ENCODE measurements at places on chromosomes 6 and 20. TPM values are rescaled to one million over a fixed set of nuclear protein-coding genes. Genes with fewer than 3 reads are reported as not detected.

- no peak for DNase-seq
Observed at GRCh38 chr6:90162648-90163387, 133.8 kb downstream of the BACH2 start.

DNA sequence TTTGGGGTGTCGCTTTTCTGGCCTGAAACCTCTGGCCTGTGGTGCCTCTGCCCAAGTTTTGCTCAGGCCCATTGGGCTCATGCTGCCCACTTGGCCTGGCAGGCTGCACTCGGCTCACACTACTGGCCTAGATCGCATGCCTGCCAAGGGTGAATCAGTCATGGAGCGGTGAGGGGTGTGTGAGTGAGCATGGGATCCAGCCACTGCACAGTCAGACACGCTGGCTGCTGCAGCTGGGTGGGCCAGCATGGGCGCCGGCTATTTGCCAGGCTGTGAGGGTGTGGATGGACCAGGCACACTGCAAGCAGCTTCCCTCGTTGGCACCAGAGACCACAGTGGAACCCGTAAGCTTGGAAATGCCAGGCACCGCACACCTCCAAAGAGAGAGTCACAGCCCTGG is 145.4 kb upstream of the CNR1 start:
- no peak for DNase-seq

GRCh38 chr6:16767765-16768476 is 6.7 kb upstream of the ATXN1 start:
- DNase-seq = no peak

DNA sequence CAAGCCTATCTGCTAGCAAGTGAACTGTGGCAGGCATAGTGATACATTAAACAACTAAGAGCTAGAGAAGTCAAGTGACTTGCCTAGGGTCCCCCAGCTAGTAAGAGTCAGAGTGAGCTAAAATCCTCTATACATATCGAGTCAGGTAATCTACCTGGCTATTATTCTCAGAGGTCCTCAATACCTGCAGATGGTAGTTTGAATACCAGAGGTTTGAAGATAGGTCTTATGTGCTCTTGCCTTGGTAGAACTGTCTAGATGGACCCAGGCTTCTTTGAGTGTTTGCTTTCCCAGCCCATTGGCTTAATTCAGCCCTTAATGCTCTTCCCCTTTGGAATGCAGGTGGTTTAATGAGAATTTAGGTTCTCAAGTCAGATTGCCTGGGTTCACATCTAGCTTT is 1.1 kb downstream of the ERGIC3 start:
- DNase-seq = no peak

DNA sequence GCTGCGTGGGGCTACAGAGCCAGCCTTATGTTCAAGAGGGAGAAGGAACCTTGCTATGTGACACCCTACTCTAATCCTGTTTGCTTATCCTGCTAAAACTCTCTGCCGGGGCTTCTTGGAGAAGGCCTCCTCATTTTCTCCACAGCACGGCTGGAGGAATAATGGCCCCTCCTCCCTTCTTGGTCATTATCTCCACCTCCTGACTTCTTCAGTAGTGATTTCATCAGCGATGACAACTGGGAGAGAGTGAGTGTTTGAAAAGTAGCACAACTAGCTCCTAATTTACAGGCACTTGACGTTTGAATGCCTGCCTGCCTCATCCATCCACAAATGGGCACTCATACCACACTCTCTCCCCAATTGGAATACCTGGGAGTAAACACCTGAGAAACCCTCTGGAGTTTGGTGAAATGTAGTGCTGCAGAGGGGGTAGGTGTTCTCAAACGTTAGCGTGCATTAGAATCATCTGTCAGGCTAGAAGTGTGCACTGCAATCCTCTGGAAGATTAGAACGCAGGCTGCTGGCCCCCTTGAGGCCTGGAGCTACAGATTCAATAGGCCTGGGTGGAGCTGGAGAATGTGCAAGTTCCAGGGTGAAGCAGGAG is 148.5 kb downstream of the FOXC1 start:
- no peak for DNase-seq

DNA sequence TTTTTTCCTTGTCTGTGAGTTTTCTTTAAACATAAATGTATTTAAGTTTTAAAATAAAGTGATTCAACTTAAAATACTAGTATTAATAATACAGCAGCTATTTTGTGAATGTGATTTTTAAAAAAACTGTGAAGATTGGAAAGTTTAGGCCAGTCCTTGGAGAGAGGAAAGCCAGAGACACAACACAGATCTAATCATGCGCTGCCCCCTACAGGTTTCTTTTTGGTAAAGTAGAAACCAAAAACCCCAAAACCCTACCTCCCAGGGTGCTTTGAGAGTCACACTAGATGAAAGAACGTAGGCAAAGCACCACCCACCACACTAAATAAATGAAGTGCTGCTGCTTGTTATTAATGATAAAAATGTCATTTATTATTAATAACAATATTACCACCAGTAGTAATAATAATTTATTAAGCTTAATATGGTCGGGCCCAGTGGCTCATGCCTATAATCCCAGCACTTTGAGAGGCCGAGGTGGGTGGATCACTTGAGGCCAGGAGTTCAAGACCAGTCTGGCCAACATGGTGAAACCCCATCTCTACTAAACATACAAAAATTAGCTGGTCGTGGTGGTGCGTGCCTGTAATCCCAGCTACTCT is 33.7 kb downstream of the SLC9A8 start:
- peak; percentile 47 for DNase-seq

- DNase-seq = no peak
Observed at GRCh38 chr6:106549521-106549920, 79.8 kb downstream of the RTN4IP1 start.

- DNase-seq = no peak
Observed at GRCh38 chr20:20612251-20612650, 100.2 kb downstream of the RALGAPA2 start.

DNA sequence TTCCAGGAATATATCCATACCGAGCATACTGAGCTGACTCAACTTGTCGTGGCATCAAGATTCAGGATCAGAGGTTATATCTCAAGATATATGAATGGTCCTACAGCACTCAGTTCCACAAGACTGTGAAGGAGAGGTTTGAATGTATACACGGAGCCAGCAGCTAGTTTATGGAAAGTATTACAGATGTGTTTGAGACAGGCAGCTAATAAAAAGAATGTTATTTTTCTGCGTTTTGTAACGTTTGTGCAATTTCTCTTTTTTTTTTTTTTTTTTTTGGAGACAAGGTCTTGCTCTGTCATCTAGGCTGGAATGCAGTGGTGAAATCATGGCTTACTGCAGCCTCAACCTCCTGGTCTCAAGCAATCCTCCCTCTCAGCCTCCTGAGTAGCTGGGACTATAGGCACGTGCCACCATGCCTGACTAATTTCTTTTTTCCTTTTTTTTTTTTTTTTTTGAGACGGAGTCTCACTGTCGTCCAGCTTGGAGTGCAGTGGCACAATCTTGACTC is 3.4 kb upstream of the FAM110A start:
- DNase-seq = no peak

GRCh38 chr20:58070664-58071196 is 157.7 kb downstream of the ANKRD60 start:
- no peak for DNase-seq

- no peak for DNase-seq
Observed at GRCh38 chr20:31691646-31692275, 30.9 kb downstream of the BCL2L1 start.

DNA sequence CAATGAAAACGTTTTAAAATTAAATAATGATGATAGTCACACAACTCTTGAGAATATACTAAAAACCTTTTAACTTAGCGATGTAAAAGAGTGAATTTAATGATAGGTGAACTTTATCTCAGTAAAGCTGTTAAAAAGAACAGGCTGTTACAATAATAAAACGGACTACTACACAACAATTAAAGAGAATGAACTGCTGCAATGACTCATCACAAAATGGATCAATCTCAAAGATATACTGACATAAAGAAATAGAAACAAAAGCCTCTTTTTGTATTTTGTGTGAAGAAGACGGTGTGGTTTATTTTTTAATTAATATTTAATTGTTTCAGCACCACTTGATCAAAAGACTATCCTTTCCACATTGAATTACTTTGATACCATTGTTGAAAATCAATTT is 352.4 kb upstream of the GJE1 start:
- DNase-seq = no peak

GRCh38 chr20:64277571-64278316 is 22.2 kb downstream of the PCMTD2 start:
- DNase-seq = no peak

GRCh38 chr6:136717716-136717990 is 74.6 kb downstream of the MAP3K5 start:
- no peak for DNase-seq

GRCh38 chr6:53529324-53530036 is 15.4 kb downstream of the GCLC start:
- no peak for DNase-seq

DNA sequence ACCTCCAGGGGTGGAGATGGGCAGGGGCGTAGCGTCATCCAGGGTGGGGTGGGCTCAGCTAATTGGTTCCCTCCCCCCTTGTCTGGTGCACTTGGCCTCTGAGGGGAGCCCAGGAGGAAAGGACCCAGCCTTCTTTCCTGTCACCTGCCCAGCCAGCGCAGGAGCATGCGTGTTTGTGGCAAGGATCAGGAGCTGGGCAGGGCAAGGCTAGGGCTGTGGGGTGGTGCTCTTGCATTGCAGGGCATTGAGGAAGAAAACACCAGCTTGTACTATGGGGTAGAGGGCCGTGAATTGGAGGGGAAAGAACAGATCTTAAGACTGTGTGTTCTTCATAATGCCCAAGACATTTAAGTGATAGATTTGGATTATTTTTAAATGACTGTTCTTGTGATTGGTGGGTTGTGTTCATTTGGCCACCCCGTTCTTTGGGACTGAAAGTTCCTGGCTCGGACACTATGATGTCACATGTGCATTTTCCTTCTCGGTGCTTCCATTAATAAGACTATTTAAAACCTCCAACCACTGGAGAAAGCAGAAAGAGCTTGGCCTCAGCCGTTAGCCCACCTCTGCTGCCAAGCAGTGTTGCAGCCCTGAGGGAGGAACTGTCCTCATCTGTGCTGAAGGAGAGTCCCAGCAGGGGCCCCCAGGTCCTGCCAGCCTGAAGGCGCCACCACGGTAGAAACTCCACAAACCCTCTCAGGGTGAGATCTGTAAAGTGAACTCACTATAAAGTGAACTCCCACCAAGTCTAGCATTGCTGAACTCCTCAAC is 136.2 kb upstream of the INSM1 start:
- DNase-seq = no peak

DNA sequence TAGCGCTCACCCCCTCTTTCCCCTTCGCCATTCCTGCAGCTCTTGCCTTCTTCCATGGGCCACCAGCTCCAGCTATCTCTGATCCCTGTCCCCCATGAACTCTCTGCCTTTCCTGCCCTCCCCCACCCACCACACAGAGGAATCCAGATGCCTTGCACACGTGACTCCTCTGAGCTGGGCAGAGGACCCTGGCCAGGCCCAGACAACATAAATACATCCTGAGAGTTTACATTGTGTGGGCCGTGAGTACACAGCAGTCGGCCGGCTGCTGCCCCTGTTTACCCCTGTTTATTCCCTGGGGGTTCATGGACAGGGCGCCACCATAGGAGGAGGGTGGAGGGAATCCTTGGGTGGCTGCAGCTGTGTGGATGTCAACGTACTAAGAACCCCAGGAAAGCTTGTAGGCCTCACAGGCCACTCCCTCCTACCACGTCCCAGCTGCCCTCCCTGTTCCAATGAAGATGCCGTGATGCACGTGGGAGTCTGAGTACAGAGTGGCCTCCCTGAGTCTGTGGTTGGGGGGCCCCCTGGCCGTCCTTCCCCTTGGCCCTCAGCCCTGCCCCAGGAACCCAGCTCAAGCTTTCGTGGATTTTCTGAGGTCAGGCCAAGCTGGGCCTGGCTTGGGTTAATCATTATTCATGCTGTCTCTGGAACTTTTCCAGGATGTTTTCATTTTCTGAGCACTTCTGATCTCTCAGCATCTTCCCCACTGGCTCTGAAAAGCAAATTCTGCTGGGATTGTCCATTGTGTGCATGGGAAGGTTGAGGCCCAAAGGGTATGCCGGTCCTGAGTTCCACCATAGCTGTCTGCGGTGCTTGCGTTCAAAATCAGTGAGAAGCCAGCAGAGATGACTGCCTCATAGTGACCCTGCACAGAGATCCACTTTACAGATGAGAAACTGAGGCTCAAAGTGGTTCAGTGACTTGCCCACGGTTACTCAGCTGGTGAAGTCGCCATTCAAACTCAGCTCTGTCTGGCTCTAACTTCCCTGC is 136.3 kb downstream of the MRPL14 start:
- DNase-seq = peak; percentile 67

DNA sequence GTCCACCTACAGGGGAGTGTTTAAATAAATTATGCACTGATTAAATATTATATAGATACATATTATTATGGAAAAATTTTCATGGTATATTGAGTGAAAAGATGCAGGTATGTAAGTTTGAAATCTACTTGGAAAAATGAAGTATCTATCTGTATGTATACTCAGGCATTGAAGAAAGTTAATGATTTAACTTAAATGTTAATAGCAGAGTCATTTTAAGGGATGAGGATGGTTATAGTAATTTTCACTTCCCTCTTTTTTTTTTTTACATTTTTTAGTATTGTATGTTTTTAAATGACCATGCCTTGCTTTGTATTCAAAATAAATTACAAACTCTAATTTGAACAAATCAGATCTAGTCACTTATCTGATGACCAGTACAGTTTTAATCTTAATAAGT is 43.2 kb upstream of the NOTCH4 start:
- no peak for DNase-seq

GRCh38 chr6:167108278-167108677 is 14.6 kb upstream of the CCR6 start:
- DNase-seq = no peak

DNA sequence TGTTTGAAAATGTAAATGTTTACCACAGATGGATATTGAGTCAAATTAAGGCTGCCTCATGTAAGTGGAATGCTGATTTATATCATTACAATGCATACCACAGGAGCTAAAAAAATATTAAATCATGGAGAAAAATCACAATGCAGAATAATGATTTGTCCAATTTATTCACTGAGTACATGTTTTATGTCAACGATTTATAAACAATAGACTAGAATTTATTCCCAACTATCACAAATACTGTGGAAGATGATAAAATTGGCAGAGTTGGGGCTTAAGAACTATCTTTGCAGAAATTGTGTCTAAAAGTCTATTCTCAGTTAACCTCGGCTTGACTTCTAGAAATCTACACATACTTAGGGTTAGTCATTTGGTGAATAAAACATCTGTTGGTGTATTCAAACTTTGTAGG is 472.1 kb upstream of the MARCKS start:
- DNase-seq = no peak

The PRPH2 gene
- total RNA-seq = 0.40 TPM

The BPIFB1 gene
- total RNA-seq = not detected

The AARS2 gene
- 8.6 TPM for total RNA-seq

The RIPOR3 gene
- total RNA-seq = 3.9 TPM

The STMN3 gene
- total RNA-seq = 5.5 TPM

The TXLNB gene
- 0.14 TPM for total RNA-seq

The SNPH gene
- 2.4 TPM for total RNA-seq

The ASIP gene
- not detected for total RNA-seq

The ETV7 gene
- total RNA-seq = 8.9 TPM

Measured in left colon (tissue), 2 donors.